ENCODE measurements at places on chromosomes 4 and X. TPM values are rescaled to one million over a fixed set of nuclear protein-coding genes. Genes with fewer than 3 reads are reported as not detected.
A peak's percentile ranks its signal among the peaks of the same experiment; 100 is the strongest.

GRCh38 chr4:17701882-17702281, 79.5 kb downstream of the FAM184B start:
- DNase-seq: no peak
- no peaks in the 10 kb centered on the region for H3K36me3 ChIP-seq
- H3K4me3 ChIP-seq: no peak overlapping the region
- H3K4me1 ChIP-seq: no peaks in the 10 kb centered on the region

GRCh38 chrX:9335251-9335650, 129.6 kb upstream of the TBL1X start:
- no peak overlapping the region for H3K27ac ChIP-seq
- no peaks in the 10 kb centered on the region for H3K27me3 ChIP-seq
- no peaks in the 10 kb centered on the region for H3K4me1 ChIP-seq
- no peak overlapping the region for H3K4me3 ChIP-seq

Gene GABRG1
- total RNA-seq: not detected

- no peaks in the 10 kb centered on the region for H3K36me3 ChIP-seq
- DNase-seq: no peak
- H3K27ac ChIP-seq: no peak overlapping the region
- H3K27me3 ChIP-seq: no peaks in the 10 kb centered on the region
These were observed 106.8 kb downstream of the FAM9B start for GRCh38 chrX:8927066-8927635.

GRCh38 chr4:40826821-40827220, 77.1 kb downstream of the NSUN7 start:
- H3K36me3 ChIP-seq: peaks cover 61% of the 10 kb centered on the region
- H3K4me1 ChIP-seq: no peaks in the 10 kb centered on the region
- H3K27ac ChIP-seq: no peak overlapping the region
- H3K4me3 ChIP-seq: no peak overlapping the region
- DNase-seq: no peak

Gene TECRL
- 203 TPM for total RNA-seq

GRCh38 chrX:18757956-18758932, 50.8 kb downstream of the PPEF1 start:
- no peak overlapping the region for H3K27ac ChIP-seq
- H3K4me3 ChIP-seq: no peak overlapping the region
- DNase-seq: no peak
- no peaks in the 10 kb centered on the region for H3K27me3 ChIP-seq
- no peaks in the 10 kb centered on the region for H3K36me3 ChIP-seq
- no peaks in the 10 kb centered on the region for H3K4me1 ChIP-seq

DNA sequence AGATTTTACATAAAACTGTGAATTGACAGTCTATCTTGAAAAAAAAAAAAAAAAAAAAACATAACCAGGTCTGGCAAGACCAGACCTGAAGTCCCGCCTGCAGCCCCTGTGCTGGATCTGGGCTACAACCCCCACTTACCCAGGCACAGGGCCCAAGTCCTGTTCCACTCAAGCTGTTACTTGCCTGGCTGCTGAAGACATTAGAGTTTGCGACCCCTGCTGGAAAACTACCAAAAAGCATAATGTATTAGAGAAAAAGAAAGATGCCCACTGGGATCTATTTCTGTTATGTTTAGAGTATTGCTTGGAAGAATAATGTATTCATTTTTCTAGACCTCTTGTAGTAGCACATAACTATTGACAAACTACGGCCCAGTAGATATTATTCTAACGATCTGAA, 4.7 kb downstream of the HS3ST1 start:
- no peak for DNase-seq
- no peak overlapping the region for H3K4me3 ChIP-seq
- H3K36me3 ChIP-seq: no peaks in the 10 kb centered on the region
- no peaks in the 10 kb centered on the region for H3K27me3 ChIP-seq

Gene RBM46
- not detected for total RNA-seq

DNA sequence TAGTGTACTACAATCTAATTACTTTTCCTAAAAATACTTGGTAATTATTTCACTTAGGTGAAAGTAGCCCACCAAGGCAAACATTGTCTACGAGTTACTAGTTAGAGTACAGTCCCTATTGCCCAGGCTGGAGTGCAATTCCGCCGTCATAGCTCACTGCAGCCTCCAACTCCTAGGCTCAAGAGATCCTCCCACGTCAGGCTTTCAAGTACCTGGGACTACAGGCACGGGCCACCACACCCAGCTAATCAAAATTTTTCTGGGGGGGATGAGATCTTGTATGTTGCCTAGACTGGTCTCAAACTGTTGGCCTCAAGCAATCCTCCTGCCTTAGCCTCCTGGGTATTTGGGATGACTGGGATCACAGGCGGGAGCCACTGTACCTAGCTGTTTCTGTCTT, 21.9 kb downstream of the FAM193A start:
- no peak overlapping the region for H3K4me3 ChIP-seq
- H3K27me3 ChIP-seq: no peaks in the 10 kb centered on the region
- no peaks in the 10 kb centered on the region for H3K4me1 ChIP-seq
- no peak for DNase-seq

- H3K27me3 ChIP-seq: peaks cover 17% of the 10 kb centered on the region
- no peaks in the 10 kb centered on the region for H3K36me3 ChIP-seq
- DNase-seq: no peak
- peak overlapping the region; percentile 51 for H3K4me3 ChIP-seq
- H3K4me1 ChIP-seq: peaks cover 28% of the 10 kb centered on the region
These were observed 5.9 kb downstream of the CRMP1 start for GRCh38 chr4:5887011-5887360.

DNA sequence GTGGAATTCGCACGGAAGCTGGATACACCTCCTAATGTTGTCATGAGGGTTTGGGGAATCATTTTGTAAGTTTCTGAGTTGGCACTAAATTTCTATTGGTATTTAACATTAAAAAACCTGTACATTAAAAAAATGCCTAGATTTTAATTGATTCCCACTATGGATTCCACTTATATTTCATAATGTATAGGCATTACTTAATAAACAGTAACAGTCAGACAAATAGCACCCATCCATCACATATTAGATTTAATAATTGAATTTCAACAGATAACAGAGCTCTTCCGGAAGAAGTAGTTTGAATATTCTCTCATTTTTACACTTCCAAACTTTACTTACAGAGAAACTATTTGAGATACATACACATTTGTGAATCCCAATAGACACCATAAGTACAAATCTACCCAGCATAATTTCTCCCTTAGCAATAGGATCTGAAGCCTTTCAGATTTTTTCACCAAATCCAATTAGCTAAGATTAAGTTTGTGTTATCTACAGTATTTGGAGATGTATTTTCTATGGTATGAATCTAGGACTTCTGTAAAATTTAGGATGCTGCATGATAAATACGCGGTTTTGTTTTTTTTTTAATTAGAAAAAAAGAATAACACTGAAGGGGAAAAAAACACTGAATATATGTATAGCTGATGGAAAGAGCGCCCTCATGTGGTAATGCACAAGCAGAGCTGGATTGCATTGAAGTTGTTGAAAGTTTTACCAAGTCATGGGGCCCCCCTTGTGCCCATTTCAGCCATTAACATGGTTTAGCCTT, 12.2 kb upstream of the ODAM start:
- H3K36me3 ChIP-seq: no peaks in the 10 kb centered on the region
- no peak overlapping the region for H3K4me3 ChIP-seq
- no peak overlapping the region for H3K27ac ChIP-seq
- DNase-seq: no peak

DNA sequence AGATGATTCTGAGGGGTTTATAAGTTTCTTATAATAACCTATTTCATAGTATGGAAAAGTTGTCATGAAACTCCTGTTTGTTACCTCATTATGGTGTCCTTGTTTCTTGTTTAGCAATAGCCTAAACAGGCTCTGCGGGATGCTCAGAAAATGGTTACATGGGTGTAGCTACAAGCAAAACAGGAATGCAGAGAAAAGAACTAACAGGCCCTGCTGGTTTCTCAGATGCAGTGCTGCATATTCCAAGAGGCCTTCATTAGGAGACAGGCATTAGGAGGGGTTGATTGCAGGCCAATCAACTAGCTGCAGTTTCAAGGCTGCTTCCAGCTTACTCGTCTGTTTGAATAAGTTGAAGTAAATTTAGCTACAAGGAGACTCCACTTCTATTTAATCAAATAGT, 37.6 kb upstream of the HPGD start:
- no peaks in the 10 kb centered on the region for H3K4me1 ChIP-seq
- no peak overlapping the region for H3K4me3 ChIP-seq
- no peak for DNase-seq
- H3K27me3 ChIP-seq: no peaks in the 10 kb centered on the region
- no peak overlapping the region for H3K27ac ChIP-seq

Gene GPR50
- not detected for total RNA-seq

Gene ATP1B4
- 0.90 TPM for total RNA-seq
